ENCODE measurements at places on chromosomes 2 and 18.

DNA sequence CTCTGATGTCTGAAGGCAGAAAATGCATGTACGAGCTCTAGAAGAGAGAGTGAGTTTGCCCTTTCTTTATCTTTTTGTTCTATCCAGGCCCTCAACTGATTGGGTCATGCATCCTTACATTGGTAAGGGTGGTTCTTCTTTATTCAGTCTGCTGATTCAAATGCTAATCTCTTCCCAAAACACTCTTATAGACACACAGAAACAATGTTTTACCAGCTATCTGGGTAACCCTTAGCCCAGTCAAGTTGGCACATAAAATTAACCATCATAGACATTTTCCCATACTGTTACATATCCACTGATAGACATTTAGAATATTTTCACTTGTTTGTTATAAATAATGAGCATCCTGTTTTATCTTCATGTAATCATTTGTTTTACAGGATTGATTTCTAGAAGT is 141.2 kb downstream of the TAF4B start:
- DNase-seq, result no peak

GRCh38 chr2:38417745-38418689 is 40.9 kb upstream of the ATL2 start:
- no peak for DNase-seq

DNA sequence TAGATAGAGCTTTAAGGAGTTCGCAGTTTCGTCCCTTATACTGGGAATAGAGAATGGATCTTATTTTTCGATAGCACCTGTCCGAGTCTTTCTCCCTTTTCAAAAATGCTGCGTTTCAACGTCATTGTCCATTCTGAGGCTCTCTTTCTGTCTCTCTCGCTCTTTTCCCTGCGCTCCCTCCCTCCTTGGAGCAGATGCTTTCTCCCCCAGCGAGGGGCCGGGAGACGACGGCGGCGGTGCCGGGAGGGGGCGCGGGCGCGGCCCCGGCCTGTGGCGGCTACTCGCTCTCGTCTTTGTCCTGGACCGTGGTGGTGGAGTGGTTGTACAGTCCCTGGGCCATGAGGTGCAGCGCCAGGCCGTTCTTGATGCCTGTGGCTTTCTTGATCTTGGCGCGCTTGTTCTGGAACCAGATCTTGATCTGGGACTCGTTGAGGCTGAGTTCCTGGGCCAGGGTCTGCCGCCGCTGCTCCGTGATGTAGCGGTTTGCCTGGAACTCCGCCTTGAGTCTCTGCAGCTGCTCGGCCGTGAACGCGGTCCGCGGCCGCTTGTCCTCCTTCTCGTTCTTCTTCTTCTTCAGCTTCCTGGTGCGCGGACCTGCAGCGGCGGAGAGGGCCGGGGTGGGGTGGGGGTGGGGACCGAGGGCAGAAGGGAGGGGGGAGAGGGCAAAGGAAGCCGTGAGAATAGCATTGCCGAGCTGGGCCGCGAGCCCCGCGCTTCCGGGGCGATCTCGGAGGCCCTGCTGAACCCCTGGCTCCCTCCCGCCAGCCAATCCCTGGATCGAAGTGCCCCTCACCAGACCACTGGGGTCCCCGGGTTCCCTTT is 4.6 kb downstream of the EN1 start:
- no peak for DNase-seq

- DNase-seq, result peak; percentile 84
These were observed 10.4 kb upstream of the MAP3K2 start for GRCh38 chr2:127398239-127398590.

DNA sequence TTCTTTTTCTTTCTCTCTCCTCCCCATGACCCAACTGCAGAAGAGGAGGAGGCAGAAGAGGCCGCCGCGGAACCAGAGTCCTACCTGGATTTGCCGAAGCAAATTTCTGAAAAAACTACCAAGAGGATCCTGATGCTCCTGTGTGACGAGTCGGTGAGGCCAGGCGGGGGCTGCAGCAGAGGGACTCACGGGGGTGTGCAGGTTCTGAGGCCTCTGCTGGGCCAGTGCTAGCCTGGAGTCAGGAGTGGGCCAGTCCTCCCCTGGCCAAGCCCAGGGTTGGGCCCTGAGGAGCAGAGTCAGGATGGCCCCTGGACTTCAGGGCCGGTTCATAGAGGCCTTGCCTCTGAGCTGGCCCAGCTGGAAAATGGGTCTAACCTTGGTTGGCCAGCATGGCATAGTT is 29.3 kb downstream of the OTOF start:
- no peak for DNase-seq

Data from activated CD4-positive, alpha-beta T cell treated with anti-CD3 and anti-CD28 coated beads, Interleukin-10, Interleukin-2, amounts not matched to agents 100 ng/mL and 50 ng/mL, durations not matched to agents 16 hours and 8 hours (primary cell).